ENCODE measurements at places on chromosomes 12 and 14. TPM values are rescaled to one million over a fixed set of nuclear protein-coding genes. Genes with fewer than 3 reads are reported as not detected.

GRCh38 chr14:57846596-57846995, 19.3 kb downstream of the SLC35F4 start:
- no peak overlapping the region for H3K27ac ChIP-seq
- H3K27me3 ChIP-seq, result no peaks in the 10 kb centered on the region
- no peak for DNase-seq
- H3K4me1 ChIP-seq, result no peaks in the 10 kb centered on the region
- no peaks in the 10 kb centered on the region for H3K36me3 ChIP-seq
- H3K4me3 ChIP-seq, result no peak overlapping the region

DNA sequence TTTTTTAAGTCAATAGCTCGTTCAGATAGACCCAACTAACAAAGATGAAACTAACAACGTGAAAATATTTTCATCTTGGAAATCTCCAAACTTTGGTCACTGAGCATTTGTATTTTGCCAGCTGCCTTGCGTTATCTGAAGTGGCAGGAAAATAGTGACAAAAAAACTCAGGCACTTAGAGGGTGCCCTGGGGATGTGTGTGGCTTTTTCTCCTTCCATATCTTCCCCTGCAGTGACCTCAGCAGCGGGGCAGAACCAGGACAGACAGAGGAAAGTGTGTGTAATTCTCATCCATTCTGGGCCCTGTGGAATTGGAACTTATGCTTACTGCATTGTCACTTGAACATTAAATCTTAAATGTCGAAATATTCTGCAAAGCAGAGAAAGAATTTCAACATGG, 152.0 kb downstream of the BCAT1 start:
- H3K27ac ChIP-seq, result peak overlapping the region; percentile 57
- H3K36me3 ChIP-seq, result no peaks in the 10 kb centered on the region
- no peak overlapping the region for H3K4me3 ChIP-seq
- no peak for DNase-seq
- peaks cover 21% of the 10 kb centered on the region for H3K4me1 ChIP-seq

DNA sequence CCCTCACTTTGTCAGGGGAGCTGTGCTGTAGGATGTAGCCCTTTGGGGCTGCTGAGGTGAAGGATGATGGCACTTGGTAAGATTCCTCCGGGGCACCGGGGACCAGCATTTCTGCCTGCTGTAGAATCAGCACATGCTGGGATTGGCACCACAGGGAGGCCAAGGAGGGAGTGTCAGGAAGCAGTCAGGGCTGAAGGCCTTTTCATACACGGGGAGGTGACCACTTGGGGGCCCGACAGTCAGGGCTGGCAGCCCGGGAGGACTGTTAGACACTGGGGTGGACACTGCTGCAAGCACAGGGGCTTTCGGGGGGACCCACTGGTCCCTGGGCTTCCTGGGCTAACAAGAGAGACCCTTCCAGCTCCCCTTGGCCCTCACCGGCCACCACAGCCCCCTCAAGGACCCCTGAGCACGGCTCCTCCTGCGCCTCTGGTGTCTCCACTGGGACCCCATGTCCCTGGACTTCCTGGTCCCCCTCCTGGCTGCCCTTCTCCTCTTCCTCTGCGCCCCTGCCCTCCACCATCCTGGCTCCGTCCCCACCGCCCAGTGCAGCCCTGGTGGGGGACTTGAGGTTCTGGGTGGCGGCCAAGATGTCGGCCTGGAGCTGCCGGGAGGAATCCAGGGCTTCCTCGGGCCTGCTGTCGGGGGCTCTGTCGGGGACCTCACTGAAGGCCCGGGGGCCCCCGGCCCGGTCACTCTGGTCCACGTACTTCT, 6.5 kb downstream of the TMEM119 start:
- H3K36me3 ChIP-seq, result no peaks in the 10 kb centered on the region
- peak; percentile 67 for DNase-seq
- no peak overlapping the region for H3K27ac ChIP-seq
- no peak overlapping the region for H3K4me3 ChIP-seq

DNA sequence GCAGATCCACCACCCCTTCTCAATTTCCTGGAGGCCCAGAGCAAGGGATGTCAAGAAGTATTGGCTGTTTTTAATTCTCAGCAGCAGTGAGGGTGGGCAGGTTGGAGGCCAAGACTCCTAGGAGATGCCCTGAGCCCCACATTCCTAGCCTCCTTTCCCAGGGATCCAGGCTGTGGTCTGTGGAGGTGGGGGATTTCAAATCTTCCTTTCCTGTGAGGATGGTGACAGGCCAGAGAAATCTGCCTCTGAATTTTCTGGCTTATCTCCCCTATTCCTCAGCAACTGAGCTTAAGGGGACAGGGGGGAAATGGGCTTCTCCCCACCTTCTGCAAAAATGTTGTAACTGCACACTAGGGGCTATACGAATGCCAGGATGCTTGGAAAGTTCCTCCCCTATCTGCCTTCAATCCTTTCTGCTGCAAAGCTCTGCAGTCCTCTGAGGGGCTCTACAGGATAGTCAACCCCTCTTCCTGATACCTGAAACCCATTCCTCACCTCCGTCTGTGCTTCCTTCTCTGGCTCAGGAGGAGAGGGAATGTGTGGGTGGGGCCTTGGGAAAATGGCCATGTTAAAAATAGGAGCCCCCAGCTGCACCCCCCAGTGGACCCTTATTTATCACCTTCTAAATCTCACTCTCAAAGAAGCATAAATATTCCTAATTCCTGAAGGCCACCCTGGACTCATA, 6.6 kb downstream of the GPR84 start:
- no peaks in the 10 kb centered on the region for H3K36me3 ChIP-seq
- DNase-seq, result no peak
- H3K4me3 ChIP-seq, result no peak overlapping the region
- peaks cover 7% of the 10 kb centered on the region for H3K4me1 ChIP-seq
- peak overlapping the region; percentile 86 for H3K27ac ChIP-seq

DNA sequence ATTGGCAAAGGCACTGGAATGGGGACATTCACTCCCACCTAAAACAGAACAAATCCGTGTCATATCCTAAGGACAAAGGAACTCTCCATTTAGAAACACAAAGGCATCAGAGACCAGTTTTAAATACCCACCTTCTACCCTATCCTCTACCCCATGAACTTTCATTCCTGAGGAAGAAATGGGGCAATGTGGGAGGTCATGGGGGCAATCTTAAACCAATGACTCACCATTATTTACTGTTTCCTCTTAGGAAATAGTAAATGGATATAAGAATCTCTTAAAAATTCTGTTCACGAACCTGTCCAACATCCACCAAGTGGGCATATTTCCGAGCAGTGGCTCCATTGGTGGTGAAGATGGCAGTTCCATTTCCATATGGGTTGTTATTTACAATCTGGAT, 19.4 kb downstream of the ALDH6A1 start:
- no peak overlapping the region for H3K27ac ChIP-seq
- H3K4me3 ChIP-seq, result no peak overlapping the region
- no peaks in the 10 kb centered on the region for H3K27me3 ChIP-seq
- peaks cover 95% of the 10 kb centered on the region for H3K36me3 ChIP-seq

DNA sequence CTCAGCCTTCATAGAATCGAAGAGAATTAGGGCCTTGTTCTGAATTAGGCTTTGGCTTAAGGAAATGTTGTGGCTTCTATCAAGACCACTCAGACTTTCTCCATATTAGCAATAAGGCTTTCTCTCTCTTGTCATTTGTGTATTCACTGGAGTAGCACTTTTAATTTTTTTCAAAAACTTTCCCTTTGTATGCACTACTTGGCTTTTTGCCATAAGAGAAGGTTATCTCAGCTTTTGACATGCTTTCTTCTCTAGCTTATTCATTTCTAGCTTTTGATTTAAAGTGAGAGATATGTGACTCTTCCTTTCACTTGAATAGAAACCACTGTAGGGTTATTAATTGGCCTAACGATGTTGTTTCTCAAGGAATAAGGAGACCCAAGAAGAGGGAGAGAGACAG, 244.2 kb downstream of the GPHN start:
- no peak for DNase-seq
- no peaks in the 10 kb centered on the region for H3K27me3 ChIP-seq
- no peaks in the 10 kb centered on the region for H3K4me1 ChIP-seq
- no peaks in the 10 kb centered on the region for H3K36me3 ChIP-seq

GRCh38 chr14:71554323-71554722, 377.9 kb upstream of the RGS6 start:
- H3K4me1 ChIP-seq, result peaks cover 51% of the 10 kb centered on the region
- H3K27ac ChIP-seq, result peak overlapping the region; percentile 67
- DNase-seq, result no peak

- no peak overlapping the region for H3K27ac ChIP-seq
- peaks cover 9% of the 10 kb centered on the region for H3K27me3 ChIP-seq
- H3K4me1 ChIP-seq, result no peaks in the 10 kb centered on the region
These were observed 96.8 kb upstream of the FRMD6 start for GRCh38 chr14:51554953-51555352.

- H3K27ac ChIP-seq, result no peak overlapping the region
- H3K27me3 ChIP-seq, result no peaks in the 10 kb centered on the region
- H3K4me1 ChIP-seq, result no peaks in the 10 kb centered on the region
- DNase-seq, result no peak
These were observed 316.4 kb downstream of the NOVA1 start for GRCh38 chr14:26281280-26281998.

DNA sequence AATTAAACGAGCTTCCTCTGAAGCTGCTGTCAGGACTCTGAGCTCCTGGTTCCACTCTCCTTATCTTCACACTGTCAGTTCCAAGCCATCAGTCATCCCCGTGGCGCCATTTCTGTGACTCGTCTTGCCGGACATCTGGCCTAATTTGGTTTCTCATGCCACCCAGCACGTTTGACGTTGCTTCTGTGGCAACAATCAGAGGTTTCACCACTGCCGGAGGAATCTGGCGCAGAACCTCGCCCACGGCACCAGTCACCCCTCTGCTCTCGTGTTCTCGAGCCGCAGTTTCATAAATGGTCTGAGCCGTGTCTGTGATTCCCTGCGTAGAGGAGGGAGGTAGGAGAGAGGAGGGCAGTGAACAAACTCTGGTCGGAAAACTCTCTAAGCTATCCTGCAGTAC, 29.7 kb downstream of the BDKRB1 start:
- H3K36me3 ChIP-seq, result no peaks in the 10 kb centered on the region
- H3K27ac ChIP-seq, result no peak overlapping the region
- DNase-seq, result no peak
- no peaks in the 10 kb centered on the region for H3K27me3 ChIP-seq
- H3K4me3 ChIP-seq, result no peak overlapping the region

GRCh38 chr14:71725922-71726579, 206.2 kb upstream of the RGS6 start:
- no peaks in the 10 kb centered on the region for H3K4me1 ChIP-seq
- no peaks in the 10 kb centered on the region for H3K27me3 ChIP-seq
- peaks cover 52% of the 10 kb centered on the region for H3K36me3 ChIP-seq
- H3K4me3 ChIP-seq, result no peak overlapping the region
- no peak overlapping the region for H3K27ac ChIP-seq

Gene ZDHHC22
- not detected for total RNA-seq

Gene RALGAPA1
- 52.7 TPM for total RNA-seq

Gene OR6C68
- total RNA-seq, result not detected

Gene PTPRR
- 0.47 TPM for total RNA-seq

Gene TAS2R8
- total RNA-seq, result not detected

Gene PLEKHH1
- 1.7 TPM for total RNA-seq

Measured in spleen (tissue), 13 donors.